ENCODE measurements at places on chromosomes 4 and X. TPM values are rescaled to one million over a fixed set of nuclear protein-coding genes. Genes with fewer than 3 reads are reported as not detected.

DNA sequence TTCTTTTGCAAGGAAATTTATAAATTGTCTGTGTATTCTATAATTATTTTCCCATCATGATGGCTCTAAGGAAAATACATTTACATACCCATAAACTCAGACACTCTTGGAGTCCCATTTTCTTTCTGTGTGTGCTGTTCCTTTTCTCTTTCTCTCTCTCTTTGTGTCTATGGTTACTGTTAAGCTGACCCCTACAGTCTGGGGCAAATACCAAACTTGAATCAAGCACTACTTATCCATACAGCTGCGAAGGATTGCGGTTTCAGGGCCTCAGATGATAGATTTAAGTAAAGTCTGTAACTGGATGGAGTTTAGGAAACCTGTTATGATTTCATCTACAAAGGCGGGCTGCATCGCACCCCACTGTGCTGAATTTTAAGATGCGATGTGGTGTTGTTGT lies 150.2 kb downstream of the SHROOM3 start:
- DNase-seq, result no peak

The KDR gene
- 0.10 TPM for polyA plus RNA-seq

GRCh38 chrX:17167915-17168314 lies 207.1 kb upstream of the NHS start:
- no peak for DNase-seq

- DNase-seq, result peak; percentile 17
Observed at GRCh38 chrX:24169211-24169610, 19.7 kb downstream of the ZFX start.

DNA sequence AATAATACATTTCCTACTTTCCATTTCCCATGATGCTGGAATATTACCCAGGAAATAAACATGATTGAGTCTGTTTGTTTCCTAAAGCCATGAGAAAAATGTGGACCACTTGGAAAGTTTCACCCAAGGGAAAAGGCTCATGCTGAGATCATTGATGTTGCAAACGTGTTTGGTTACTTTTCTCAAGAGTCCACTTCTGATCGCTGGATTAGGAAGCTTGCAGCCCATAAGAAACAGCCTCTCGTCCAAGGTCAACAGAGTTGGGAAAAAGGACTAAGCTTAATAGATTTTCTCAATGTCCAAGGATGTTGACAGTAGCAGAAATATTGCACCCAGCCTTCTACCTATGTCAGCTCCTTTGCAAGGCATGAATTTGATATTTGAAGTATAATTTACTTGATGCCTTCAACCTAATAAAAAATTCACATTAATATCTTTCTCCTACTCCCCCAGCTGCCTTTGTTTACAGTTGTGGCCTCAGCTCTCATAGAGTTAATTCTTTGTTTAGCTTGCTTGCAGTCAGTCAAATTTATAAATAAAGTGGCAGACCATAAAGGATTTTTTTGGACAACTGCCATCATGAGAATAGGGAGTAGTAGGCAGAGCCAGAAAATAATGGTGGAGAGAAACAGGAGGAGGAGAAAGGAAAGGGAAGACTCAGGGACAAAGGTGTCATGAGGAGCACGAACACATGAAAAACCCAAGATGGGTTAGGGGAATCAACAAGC lies 65.6 kb upstream of the BLTP1 start:
- DNase-seq, result no peak

- DNase-seq, result peak; percentile 51
Observed at GRCh38 chrX:154374313-154375155, at the start of gene FLNA. Gene FLNA (minus strand): TSS chrX:154374634. CDS start chrX:154371245, 3,389 bp downstream.

- DNase-seq, result peak; percentile 48
Observed at GRCh38 chrX:84153538-84153937, 34.5 kb downstream of the RPS6KA6 start.

The ASMT gene
- not detected for polyA plus RNA-seq
